ENCODE measurements at places on chromosomes 13 and 19. TPM values are rescaled to one million over a fixed set of nuclear protein-coding genes. Genes with fewer than 3 reads are reported as not detected.

- DNase-seq = no peak
These were observed 272.7 kb downstream of the DIAPH3 start for GRCh38 chr13:59891053-59891452.

GRCh38 chr19:2041433-2041682 is 9.7 kb downstream of the MKNK2 start:
- DNase-seq = no peak

GRCh38 chr13:20566468-20566897 is 474 bp upstream of the IFT88 start:
- DNase-seq = no peak

GRCh38 chr13:38264363-38265131 is 85.1 kb upstream of the UFM1 start:
- no peak for DNase-seq

Gene SGTA
- total RNA-seq = 37.8 TPM

Data from mesenteric fat pad (tissue), 1 donor.